ENCODE measurements at places on chromosomes 2 and 18.

GRCh38 chr2:72139874-72140620 is 7.6 kb downstream of the CYP26B1 start:
- no peak for DNase-seq

DNA sequence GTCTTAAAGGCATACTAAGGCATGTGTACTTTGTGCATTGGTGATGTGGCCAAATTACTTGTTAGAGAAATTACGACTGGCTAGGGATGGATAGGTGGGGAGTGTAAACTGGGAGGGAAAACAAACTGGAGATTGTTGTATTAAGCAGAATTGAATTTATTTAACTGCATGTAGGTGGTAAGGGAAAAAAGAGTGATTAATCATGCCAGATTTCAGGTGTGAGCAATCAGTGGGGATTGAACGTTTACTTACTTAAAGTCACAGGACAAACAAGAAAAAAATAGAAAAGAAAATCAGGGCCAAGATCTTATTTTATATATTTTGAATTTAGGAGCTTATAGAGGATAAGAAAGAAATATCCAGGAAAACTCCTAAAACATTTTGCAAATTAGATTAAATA is 88.6 kb downstream of the GULP1 start:
- no peak for DNase-seq

GRCh38 chr18:78788161-78788560 is 191.5 kb upstream of the SALL3 start:
- DNase-seq, result no peak

- no peak for DNase-seq
Measured at GRCh38 chr2:105792561-105792960, 47.8 kb downstream of the NCK2 start.
